ENCODE measurements at places on chromosomes 5 and 9. TPM values are rescaled to one million over a fixed set of nuclear protein-coding genes. Genes with fewer than 3 reads are reported as not detected.

DNA sequence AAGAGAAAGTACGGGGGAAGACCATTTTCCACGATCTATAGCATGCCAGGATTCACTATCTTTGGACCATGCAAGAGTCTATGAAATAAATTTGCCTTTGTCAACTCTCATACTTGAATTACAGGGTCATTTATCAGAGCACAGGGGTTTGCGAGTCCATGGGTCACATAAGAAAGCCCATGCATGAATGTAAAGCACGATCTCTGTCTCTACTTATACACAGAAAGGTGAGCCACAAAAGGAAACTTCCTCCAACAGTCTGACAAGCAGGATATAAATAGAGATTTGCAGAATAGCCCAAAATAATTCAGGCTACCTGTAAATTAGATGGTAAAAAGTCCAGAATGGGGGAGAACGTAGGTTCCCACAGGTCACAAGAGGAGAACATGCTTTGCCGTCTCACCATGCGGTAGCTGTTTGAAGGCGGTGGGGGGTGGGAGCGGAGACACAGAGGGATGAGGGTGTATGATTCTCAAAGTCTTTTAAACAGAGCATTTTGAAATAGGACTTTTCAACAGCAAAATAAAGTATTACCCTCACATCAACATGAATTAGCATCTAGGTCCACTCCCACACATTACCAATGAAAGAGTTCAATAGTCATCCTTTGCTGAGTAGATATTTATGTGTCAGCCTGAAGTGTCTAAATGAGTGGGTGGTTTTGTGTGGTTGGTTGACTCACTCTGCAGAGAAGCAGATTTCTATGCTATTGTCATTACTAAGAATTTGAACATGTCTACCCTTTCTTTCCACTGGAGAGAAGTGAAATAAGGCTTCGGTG is 279.7 kb downstream of the EBF1 start:
- DNase-seq = no peak
- H3K4me3 ChIP-seq = no peak overlapping the region
- H3K27ac ChIP-seq = no peak overlapping the region

- no peaks in the 10 kb centered on the region for H3K27me3 ChIP-seq
- H3K36me3 ChIP-seq = no peaks in the 10 kb centered on the region
- no peak for DNase-seq
- H3K4me3 ChIP-seq = no peak overlapping the region
These were observed 3.1 kb downstream of the GRXCR2 start for GRCh38 chr5:145869753-145870152.

GRCh38 chr5:109454731-109455505 is 45.1 kb upstream of the PJA2 start:
- no peaks in the 10 kb centered on the region for H3K27me3 ChIP-seq
- no peaks in the 10 kb centered on the region for H3K36me3 ChIP-seq
- H3K4me1 ChIP-seq = no peaks in the 10 kb centered on the region
- DNase-seq = no peak
- H3K27ac ChIP-seq = no peak overlapping the region
- H3K4me3 ChIP-seq = no peak overlapping the region

DNA sequence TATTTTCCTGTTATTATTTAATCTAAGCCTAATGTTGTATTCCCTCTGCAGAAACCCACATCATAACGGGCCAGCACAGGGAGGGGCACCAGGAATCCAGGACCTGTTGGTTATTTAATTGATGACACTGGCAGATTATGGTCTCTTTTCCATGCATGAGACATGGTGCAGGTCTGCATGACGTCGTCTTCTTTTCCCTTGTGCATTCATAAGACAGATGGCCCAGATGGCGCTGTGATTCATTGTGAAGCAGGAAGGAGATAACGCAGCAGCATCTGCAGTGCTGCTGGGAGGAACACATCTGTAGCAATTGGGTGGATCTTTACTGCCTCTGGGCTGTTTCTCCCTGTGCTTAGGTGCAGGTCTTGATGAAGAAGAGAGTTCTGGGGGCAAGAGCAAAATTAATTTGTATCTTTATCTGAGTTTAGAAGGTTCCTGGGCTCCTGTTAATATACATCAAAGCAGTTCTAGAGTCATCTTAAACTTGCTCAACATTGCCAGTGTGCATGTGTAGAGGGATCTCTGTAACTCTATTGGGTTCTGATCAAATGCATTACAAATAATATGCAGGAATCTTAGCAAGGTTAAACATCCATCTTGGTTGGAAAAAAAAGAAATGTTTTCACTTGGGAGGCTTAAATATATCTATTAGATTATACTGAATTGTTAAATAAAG is 176.1 kb downstream of the PCSK1 start:
- no peak overlapping the region for H3K27ac ChIP-seq
- H3K36me3 ChIP-seq = no peaks in the 10 kb centered on the region
- H3K27me3 ChIP-seq = no peaks in the 10 kb centered on the region
- no peak for DNase-seq
- no peak overlapping the region for H3K4me3 ChIP-seq
- H3K4me1 ChIP-seq = no peaks in the 10 kb centered on the region

DNA sequence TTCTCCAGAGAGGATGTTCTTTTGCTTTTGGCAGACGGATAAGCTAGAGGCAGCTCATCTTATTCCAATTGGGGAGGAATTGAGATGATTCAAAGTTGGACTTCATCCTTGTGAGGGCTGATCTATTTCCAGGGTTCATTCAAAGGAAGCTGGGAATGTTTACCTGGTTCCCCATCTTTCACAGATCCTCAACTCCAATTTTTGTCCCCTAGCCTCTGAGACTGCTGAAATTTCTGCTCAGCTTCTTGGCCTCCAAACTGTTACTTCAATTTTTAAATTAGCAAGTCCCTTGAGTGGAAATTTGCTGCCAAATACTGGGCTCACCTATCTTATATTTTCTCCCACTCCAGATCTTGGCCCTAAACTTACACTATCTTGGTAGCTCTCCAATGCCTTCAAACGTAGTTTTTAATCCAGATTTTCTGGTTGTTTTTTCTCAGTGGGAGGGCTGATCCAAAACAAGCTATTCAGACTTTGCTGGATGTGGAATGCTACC is 93.9 kb upstream of the NEK6 start:
- H3K27ac ChIP-seq = no peak overlapping the region
- H3K27me3 ChIP-seq = no peaks in the 10 kb centered on the region
- DNase-seq = no peak
- H3K36me3 ChIP-seq = no peaks in the 10 kb centered on the region
- no peaks in the 10 kb centered on the region for H3K4me1 ChIP-seq
- no peak overlapping the region for H3K4me3 ChIP-seq

- no peak overlapping the region for H3K27ac ChIP-seq
- no peaks in the 10 kb centered on the region for H3K27me3 ChIP-seq
- no peak for DNase-seq
- no peak overlapping the region for H3K4me3 ChIP-seq
These were observed 178.0 kb downstream of the GAPVD1 start for GRCh38 chr9:125439434-125440272.

GRCh38 chr9:97710356-97711222 is 13.4 kb upstream of the XPA start:
- H3K36me3 ChIP-seq = no peaks in the 10 kb centered on the region
- peaks cover 25% of the 10 kb centered on the region for H3K4me1 ChIP-seq
- DNase-seq = peak; percentile 26

DNA sequence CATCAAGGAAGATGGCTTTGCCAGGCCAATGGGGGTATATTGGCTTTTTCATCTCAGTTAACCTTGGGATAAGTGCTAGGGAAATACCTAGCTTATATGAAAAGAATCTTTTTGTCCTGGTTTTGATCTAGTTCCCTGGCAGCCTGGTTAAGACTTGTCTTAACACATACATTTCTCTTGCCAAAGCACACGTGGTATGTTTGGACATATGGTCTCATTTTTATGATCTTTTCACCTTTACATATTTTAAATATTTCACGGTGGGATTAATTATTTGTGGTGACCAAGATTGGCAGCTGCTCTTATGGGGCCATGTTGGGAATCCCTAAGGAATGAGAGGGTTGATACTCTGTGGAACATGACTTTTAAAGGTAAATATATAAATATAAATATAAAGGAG is 312.5 kb downstream of the NPR3 start:
- no peaks in the 10 kb centered on the region for H3K27me3 ChIP-seq
- H3K4me1 ChIP-seq = no peaks in the 10 kb centered on the region
- no peak for DNase-seq
- no peak overlapping the region for H3K4me3 ChIP-seq

- H3K27ac ChIP-seq = no peak overlapping the region
- no peak overlapping the region for H3K4me3 ChIP-seq
- peaks cover 9% of the 10 kb centered on the region for H3K4me1 ChIP-seq
- DNase-seq = no peak
- no peaks in the 10 kb centered on the region for H3K27me3 ChIP-seq
These were observed 4.4 kb upstream of the ELL2 start for GRCh38 chr5:95966005-95966404.

- H3K4me1 ChIP-seq = no peaks in the 10 kb centered on the region
- H3K27me3 ChIP-seq = no peaks in the 10 kb centered on the region
- no peak overlapping the region for H3K4me3 ChIP-seq
- no peak overlapping the region for H3K27ac ChIP-seq
- peak; percentile 17 for DNase-seq
These were observed 53.5 kb upstream of the MCCC2 start for GRCh38 chr5:71533615-71534014.

- no peaks in the 10 kb centered on the region for H3K27me3 ChIP-seq
- DNase-seq = no peak
- H3K27ac ChIP-seq = no peak overlapping the region
- H3K4me3 ChIP-seq = no peak overlapping the region
- H3K4me1 ChIP-seq = no peaks in the 10 kb centered on the region
These were observed 216.9 kb downstream of the GABBR2 start for GRCh38 chr9:98491828-98492227.

- no peak overlapping the region for H3K27ac ChIP-seq
- no peak for DNase-seq
- no peaks in the 10 kb centered on the region for H3K27me3 ChIP-seq
- no peak overlapping the region for H3K4me3 ChIP-seq
- no peaks in the 10 kb centered on the region for H3K36me3 ChIP-seq
These were observed 10.4 kb upstream of the EEIG1 start for GRCh38 chr9:127991017-127991756.

- no peaks in the 10 kb centered on the region for H3K27me3 ChIP-seq
- peaks cover 31% of the 10 kb centered on the region for H3K36me3 ChIP-seq
- no peak overlapping the region for H3K27ac ChIP-seq
- no peak overlapping the region for H3K4me3 ChIP-seq
- no peaks in the 10 kb centered on the region for H3K4me1 ChIP-seq
These were observed 49.7 kb downstream of the NNT start for GRCh38 chr5:43652537-43653302.

DIRAS2 gene
- not detected for total RNA-seq

ELOVL7 gene
- 0.18 TPM for total RNA-seq

ADAMTS19 gene
- total RNA-seq = not detected

LCN1 gene
- total RNA-seq = not detected

NINJ1 gene
- 62.9 TPM for total RNA-seq

FBP1 gene
- total RNA-seq = 0.53 TPM

OGN gene
- total RNA-seq = not detected

IFNA13 gene
- not detected for total RNA-seq

TAF9 gene
- total RNA-seq = 70.2 TPM

CBY3 gene
- 0.91 TPM for total RNA-seq

Data from CD8-positive, alpha-beta memory T cell (primary cell).